Hepatic stellate cell (primary cell): ENCODE measurements at places on chromosomes 2 and 18.
A peak's percentile ranks its signal among the peaks of the same experiment; 100 is the strongest.

GRCh38 chr18:59514203-59514602, 155.1 kb upstream of the LMAN1 start:
- DNase-seq: peak; percentile 76

GRCh38 chr2:238929242-238930081, 81.6 kb downstream of the TWIST2 start:
- DNase-seq: peak; percentile 87

DNA sequence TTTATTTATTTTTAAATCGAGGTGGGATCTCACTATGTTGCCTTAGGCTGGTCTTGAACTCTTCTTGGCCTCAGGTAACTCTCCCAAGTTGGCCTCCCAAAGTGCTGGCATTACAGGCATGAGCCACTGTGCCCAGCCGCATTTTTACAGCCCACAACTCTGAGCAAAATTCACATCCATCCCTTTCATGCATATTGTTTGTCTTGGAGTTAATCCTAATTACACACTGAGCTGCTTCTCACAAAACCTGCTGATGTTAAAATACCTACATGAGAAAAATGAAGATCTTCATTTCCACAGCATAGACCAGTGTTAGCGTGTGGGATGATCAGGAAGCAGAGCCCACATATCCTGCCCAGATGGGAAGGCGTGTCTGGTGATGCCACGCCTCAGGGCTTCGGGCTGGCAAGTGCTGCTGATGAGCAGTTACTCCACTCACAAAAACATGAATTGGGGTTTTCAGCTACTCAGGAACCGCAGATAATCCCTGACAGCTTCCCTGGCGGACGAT, 14.6 kb downstream of the ITGB1BP1 start:
- DNase-seq: no peak

- no peak for DNase-seq
These were observed 213.8 kb upstream of the MGAT5 start for GRCh38 chr2:134039912-134040581.
